ENCODE measurements at places on chromosomes 16 and 17. TPM values are rescaled to one million over a fixed set of nuclear protein-coding genes. Genes with fewer than 3 reads are reported as not detected.

TRAPPC1 gene
- 46.6 TPM for total RNA-seq

ST6GALNAC2 gene
- total RNA-seq, result 0.89 TPM

ODAD4 gene
- 1.3 TPM for total RNA-seq

TBC1D3C gene
- not detected for total RNA-seq

OR1A1 gene
- not detected for total RNA-seq

BLMH gene
- total RNA-seq, result 31.5 TPM

ZNF747 gene
- total RNA-seq, result 6.5 TPM

IL32 gene
- total RNA-seq, result 1.9 TPM

CDK5RAP3 gene
- total RNA-seq, result 94.6 TPM

UTS2R gene
- total RNA-seq, result not detected

ZACN gene
- 0.12 TPM for total RNA-seq

MYH2 gene
- under 0.01 TPM for total RNA-seq

SLC5A10 gene
- total RNA-seq, result not detected

HOXB4 gene
- total RNA-seq, result 1.00 TPM

SGCA gene
- total RNA-seq, result 1.9 TPM

PPL gene
- total RNA-seq, result 0.75 TPM

MYO1D gene
- 35.2 TPM for total RNA-seq
